ENCODE measurements at places on chromosomes 16 and 17.

- no peak for DNase-seq
These were observed 103.1 kb downstream of the STX8 start for GRCh38 chr17:9472541-9472940.

- DNase-seq: no peak
These were observed at the start of gene MYH11 for GRCh38 chr16:15856901-15857698. Gene MYH11 (minus strand): TSS chr16:15857028. CDS start chr16:15838252, 18,776 bp downstream.

DNA sequence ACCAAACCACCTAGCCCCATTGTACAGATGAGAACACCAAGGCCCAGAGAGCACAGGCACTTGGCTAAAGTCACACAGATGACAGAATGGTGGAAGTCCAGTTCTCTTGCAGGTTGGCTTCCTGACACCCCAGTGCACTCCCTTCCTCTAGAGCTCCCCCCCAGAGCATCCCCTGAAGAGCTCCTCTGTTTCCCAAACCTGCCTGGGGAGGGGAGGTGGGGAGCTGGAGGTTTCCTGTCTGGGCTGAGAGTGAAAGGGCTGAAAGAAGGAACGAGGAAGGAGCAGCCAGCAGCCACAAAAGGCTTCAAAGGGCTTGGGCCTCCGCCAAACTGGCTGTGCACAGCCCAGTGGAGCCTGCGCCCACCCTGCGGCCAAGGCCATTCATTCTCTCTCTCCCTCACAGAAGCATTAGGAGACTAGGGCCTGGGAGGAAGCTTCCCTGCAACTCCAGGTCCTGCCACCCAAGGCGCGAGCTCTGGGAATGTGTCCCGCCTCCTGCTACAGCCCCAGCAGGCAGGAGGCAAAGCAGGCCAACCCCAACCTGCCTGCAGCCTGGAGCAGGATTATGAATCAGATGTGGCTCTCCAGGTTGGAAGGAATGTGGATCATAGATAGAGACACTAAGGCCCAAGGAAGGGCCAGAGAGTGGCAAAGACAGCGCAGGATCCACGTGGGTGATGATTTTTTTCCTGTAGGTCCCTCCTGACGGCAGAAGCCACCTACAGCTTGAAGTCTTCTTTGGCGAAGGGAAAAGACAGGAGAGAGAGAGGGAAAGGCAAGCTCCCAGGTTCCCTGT lies 913 bp downstream of the SLC13A5 start:
- no peak for DNase-seq

- no peak for DNase-seq
These were observed 29.3 kb downstream of the GINS3 start for GRCh38 chr16:58421529-58421928.

GRCh38 chr17:38579934-38580333 lies 25.8 kb downstream of the SRCIN1 start:
- no peak for DNase-seq

- no peak for DNase-seq
These were observed 24.7 kb downstream of the RFWD3 start for GRCh38 chr16:74641969-74642368.

DNA sequence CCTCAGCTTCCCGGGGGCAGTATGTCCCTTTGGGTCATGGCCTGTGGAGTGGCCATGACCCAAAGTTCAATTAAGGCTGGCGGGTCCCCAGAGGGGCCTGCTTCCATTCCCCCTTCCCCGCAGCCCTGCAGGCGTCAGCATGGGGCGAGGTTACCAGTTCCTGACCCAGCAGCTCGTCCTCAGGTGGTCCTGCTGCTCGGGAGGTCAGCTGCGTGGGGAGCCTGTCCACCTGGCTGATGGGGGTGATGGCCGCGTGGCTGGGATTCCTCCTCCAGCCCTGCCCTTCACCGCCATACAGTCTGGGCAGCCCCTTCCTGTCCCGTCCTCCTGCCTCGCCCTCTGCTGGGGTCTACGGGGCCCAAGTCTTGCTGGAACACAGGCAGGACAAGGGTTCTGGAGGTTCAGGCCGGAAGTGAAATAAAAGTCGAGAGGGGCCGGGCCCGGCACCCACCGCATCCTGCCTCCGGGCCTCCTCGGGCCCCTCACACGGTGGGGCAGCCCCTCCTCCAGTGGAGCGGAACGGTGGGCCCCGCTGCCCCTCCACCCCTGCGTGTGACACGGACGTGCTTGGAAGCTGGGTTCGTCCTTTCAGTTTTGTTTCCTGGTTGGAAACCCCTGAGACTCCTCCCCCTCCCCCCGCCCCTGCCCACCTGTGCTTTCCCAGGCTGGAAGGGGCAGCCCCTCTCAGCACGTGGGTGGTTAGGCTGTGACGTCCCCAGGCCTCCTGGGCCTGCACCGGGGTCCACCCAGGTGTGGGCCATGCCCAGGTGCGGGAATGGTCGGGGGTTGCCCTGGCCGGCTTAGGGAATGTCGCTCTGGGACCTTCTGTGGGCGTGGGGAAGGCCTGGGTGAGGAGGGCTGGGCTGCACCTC lies 6.8 kb downstream of the UBALD2 start:
- DNase-seq: no peak

DNA sequence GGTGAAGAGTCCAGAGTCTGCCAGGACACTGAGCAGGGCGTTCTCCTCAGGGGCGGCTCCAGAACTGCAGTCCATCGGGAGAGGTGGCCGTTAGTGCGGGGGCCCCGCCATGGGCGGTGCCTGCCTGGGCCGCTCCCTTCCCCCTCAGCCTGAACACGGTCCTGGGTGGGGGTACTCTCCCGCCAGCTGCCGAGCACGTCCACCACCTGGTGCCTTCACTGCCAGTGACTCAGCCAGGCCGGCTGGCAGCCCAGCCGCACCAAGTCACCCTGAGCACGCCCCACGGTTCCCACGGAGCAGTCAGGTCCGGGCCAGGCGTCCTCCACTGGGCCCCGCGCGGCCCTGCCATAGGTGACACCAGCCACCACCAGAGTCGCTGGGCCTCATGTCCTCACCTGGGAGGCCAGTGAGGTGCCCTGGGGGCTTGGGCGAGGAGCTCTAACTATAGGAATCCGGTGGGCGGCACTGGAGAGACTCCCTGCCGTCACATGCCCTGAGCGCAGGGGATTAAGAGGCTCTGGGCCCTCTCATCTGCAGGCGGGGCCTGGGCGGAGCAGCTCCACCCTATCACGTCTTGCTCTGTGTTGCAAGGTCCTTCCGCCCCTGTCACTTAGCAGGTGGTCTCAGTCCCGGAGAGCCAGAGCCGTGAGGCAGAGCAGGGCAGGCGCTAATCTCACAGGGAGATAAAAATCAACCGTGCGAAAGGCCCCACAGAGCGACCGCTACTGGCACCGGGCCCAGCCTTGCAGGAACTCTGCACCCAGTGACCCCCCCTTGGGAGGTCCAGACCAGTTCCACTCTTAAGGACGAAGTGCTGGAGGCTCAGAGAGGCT lies 14.3 kb downstream of the PIEZO1 start:
- no peak for DNase-seq

GRCh38 chr17:33838281-33838680 lies 416.8 kb upstream of the CCL2 start:
- DNase-seq: no peak

DNA sequence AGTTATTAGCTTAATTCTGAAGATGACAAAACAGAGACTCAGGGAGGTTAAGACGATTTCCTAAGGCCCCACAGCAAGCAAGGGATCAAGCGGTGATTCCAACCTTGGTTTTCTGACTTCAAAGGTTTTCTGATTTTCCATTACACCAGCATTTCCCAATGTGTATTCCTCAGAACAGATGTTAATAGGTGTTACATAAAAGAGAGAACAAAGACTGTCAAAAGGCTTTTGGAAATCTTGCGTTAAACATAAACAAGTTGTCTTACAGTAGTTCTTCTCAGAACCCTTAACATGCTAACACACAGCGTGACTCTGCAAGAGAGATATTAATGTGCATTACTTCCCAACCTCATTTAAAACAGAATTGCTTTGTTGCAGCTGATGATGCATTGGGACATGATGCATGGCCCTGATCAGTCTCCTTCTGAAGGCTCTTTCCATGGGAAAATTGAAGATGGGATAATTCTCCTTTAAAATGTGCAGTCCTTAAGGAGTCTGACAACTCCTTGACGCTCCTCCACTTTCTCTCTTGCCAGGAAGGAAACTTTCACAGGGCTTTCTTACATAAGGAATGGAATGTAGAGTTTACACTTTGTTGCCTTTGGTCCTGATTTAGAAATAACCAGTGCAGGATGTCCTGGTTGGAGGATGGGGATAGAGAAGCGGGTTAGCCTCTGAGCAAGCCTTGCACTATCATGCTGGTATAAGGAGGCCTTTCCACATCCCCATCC lies 21.5 kb upstream of the MMD start:
- no peak for DNase-seq

DNA sequence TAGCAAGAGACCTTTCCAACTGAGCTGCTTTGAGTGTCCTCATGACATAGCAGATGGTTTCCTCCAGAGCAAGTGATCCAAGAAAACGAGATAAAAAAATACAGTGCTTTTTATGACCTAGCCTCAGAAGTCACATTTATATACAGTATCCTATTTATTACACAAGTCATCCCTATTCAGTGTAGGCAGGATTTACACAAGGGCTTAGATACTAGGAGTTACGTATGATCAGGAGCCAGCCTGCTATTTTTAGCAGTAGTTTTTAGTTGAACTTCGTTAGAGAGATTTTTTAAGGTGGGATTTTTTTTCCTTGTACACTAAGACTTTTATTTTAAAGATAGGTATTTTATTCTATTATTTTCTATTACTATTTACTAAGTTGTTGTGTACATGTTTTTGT lies 58.4 kb downstream of the PHKB start:
- DNase-seq: no peak

- DNase-seq: no peak
These were observed 10.3 kb downstream of the PIEZO1 start for GRCh38 chr16:88774544-88775393.

GRCh38 chr16:61128545-61129323 lies 907.5 kb downstream of the CDH8 start:
- DNase-seq: no peak

GRCh38 chr16:1941162-1942046 lies 1.6 kb downstream of the MSRB1 start:
- DNase-seq: no peak

- no peak for DNase-seq
These were observed 19.2 kb downstream of the SGF29 start for GRCh38 chr16:28572696-28573510.

- DNase-seq: no peak
These were observed 5.5 kb upstream of the KRT19 start for GRCh38 chr17:41533613-41534012.

DNA sequence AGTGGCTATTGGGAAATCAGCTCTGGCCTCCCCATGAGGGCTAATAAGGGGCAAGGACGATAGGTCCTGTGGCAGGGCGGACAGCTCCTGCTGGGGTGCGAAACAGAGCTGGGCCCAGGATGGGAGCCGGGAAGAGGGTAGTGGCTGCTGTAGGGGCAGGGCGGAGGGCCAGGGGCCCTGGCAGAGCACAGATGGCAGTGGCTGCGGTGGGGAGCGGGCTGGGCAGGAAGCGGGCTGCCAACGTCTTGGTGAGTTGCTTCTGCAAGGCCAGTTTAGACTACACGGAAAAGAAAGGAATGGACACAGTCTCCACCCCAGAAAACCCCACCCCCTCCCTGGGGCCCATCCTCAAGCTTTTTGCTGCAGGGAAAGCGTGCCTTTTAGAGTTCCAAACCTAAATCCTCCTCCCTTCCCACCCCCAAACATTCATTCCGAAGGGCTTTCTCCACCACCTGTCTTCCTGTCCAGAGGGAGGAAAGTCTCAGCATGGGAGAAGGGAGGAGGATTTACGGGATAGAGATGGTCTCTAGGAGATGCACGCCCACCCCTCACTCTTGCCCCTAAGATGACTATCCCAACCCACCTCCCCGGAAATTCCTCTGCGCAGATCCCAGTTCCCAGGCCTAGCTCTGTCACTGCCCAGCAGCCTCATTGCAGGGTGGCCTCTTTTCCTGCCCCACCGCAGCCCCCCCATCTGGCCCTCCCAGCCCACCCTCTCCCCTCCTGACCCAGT lies 7.1 kb downstream of the NKIRAS2 start:
- DNase-seq: no peak

- no peak for DNase-seq
These were observed 19.5 kb downstream of the GRIN2C start for GRCh38 chr17:74839990-74840852.

GRCh38 chr16:52114379-52114778 lies 432.6 kb downstream of the TOX3 start:
- no peak for DNase-seq

- DNase-seq: no peak
These were observed 38.9 kb upstream of the SNN start for GRCh38 chr16:11629071-11630030.

GRCh38 chr17:21268596-21269188 lies 15.5 kb upstream of the NATD1 start:
- no peak for DNase-seq

DNA sequence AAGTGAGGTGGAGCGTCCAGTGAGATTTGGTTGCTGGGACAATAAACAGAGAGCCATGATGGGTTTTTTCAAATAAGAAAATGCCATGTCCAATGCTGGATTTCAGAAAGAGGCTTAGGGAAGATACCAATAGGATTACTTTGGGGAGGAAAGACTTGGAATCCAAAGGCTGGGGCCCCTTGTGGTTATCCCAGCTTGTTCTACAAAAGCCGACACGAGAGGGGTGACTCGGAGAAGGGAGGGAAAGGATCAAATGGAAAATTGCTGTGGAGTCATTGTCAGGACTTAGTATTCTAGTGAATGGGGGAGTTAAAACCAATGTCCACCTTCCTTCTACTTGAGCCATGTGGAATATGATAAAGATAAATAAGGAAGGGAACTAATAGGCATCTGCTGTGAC lies 305.5 kb downstream of the SOX9 start:
- no peak for DNase-seq

GRCh38 chr16:23512168-23512695 lies 1.9 kb upstream of the GGA2 start:
- DNase-seq: no peak

DNA sequence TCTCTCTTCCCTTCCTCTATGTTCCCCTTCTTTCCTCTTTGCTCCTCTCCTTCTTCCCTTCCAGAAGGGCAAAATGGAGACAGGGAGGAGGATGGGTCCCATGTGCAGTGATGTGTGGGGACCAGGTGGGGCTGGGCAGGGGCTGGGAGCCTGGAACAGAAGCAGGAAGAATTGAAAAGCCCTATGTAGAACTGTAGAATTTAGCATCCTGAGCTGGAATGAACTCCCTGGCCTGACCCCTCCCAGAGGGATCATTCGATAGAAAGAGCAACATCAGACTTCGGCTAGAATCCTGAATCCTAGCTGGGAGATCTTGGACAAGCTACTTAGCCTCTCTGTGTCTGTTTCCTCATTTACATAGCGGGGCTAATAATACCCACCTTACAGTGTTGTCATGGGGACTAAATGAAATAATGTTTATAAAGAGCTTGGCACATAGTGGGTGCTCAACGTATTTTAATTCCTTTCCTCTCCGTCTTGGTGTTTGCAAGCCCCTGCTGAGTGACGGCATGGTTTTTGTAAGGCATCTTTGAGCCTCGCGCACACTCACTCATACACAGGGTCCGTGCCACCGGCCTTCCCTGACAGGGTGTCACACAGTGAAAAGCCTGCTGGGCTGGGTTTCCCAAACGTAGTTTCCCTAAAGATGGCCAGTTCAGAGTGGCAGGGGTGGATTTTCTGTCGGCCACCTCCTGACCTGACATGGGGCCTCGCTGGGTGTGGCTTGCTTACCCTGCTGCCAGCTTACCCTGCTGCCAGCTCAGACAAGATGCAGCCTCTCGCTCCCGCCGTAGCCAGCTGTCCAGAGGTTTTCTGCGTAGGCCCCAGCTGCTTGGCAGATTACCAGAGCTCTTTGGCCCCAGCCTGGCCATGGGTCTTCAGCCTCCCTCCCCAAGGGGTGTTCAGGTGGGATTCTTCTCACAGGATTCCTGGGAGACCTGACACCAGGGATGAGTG lies 6.1 kb upstream of the ARHGAP23 start:
- DNase-seq: no peak

- no peak for DNase-seq
These were observed 639.1 kb downstream of the MAF start for GRCh38 chr16:78961464-78961863.

- DNase-seq: no peak
These were observed 14.2 kb upstream of the KRT24 start for GRCh38 chr17:40717776-40718175.
